ENCODE measurements at places on chromosomes 12 and 14. TPM values are rescaled to one million over a fixed set of nuclear protein-coding genes. Genes with fewer than 3 reads are reported as not detected.
A peak's percentile ranks its signal among the peaks of the same experiment; 100 is the strongest.

Gene KRT74
- 0.38 TPM for total RNA-seq

Gene PRH2
- 1.0 TPM for total RNA-seq

Gene CLEC14A
- not detected for total RNA-seq

DNA sequence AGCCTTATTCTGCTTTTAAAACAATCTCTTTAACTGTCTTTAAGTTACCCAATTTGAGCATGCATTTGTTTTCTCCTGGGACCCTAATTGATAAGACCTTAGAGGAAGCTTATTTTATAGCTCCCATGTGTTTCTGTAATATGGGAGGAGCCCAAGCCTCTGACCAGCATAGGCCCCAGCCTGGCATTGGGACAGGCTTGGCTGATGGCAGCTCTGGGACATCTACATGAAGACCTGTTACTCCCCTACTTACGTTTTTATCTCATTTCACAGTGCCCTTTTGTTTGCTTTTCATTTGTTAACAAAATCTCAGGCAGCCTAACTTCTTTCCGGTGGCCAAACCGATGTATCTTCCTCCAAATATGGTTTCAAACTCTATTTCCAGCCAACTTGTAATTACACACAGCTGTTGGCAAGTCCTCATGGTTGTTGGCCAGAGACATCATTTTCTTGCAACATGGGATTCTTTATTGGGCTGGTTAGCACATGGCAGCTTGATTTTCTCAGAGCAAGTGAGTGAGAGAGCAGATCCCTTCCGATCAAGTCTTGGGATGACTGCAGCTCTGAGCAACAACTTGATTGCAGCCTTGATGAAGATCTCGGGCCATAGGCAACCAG lies 1117.5 kb downstream of the AACS start:
- H3K27me3 ChIP-seq: no peaks in the 10 kb centered on the region
- no peak overlapping the region for H3K4me3 ChIP-seq
- H3K36me3 ChIP-seq: no peaks in the 10 kb centered on the region

GRCh38 chr14:24297190-24297964 lies 2.2 kb downstream of the DHRS1 start:
- no peaks in the 10 kb centered on the region for H3K27me3 ChIP-seq
- no peak for DNase-seq
- no peak overlapping the region for H3K4me3 ChIP-seq
- H3K4me1 ChIP-seq: peaks cover 25% of the 10 kb centered on the region
- peak overlapping the region; percentile 30 for H3K27ac ChIP-seq
- H3K36me3 ChIP-seq: peaks cover 31% of the 10 kb centered on the region

DNA sequence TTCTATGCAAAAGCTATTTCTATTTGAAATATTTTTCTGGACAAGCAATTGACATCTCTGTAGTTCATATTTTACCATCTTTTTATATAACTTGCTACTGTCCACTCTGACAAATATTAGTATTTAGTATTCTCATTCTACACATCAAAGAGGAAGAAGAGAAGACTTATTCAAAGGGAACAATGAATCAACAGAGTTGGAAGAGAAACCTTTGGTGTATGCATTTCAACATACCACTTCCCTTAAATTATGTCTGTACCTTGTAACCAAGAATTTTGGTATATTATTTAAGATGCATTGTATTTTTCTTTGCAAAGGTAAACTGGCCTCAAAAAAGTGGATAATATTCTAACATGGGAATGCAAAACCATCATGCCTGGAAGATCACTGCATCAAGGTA lies 72.1 kb upstream of the DUSP6 start:
- H3K36me3 ChIP-seq: peaks cover 17% of the 10 kb centered on the region
- H3K27me3 ChIP-seq: no peaks in the 10 kb centered on the region
- H3K4me3 ChIP-seq: no peak overlapping the region

DNA sequence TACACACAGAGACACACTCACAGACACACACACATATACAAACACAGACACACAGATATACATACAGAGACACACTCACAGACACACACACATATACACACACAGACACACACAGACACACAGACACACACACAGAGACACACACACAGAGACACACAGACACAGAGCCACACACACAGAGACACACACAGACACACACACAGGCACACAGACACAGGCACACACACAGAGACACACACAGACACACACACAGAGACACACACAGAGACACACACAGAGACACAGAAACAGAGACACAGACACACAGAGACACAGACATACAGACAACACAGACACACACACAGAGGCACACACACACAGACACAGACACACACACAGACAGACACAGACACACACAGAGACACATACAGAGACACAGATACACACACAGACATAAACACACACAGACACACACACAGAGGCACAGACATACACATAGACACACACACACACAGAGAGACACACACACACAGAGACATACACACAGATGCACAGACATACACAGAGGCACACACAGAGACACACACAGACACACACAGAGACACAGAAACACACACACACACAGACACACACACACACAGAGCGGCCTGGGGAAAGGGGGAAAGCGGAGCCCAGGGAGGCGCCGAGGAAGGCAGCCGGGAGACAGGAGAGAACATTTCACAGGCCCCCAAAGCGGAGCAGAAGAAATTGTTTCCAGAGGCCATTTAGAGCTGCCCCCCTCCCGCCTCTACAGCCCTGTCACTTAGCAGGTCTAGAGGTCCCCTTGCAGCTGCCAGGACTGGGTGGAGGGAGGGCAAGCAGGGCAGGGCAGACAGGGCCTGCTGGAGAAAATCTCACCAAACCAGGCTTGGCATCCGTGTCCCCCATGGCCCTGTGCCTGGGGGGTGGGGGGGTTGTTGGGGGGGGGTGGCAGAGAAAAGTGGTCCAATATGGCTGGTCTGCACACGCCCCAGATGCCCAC lies 38.9 kb downstream of the SERPINA3 start:
- no peak overlapping the region for H3K27ac ChIP-seq
- H3K4me3 ChIP-seq: no peak overlapping the region
- H3K27me3 ChIP-seq: no peaks in the 10 kb centered on the region
- no peaks in the 10 kb centered on the region for H3K36me3 ChIP-seq
- DNase-seq: no peak

DNA sequence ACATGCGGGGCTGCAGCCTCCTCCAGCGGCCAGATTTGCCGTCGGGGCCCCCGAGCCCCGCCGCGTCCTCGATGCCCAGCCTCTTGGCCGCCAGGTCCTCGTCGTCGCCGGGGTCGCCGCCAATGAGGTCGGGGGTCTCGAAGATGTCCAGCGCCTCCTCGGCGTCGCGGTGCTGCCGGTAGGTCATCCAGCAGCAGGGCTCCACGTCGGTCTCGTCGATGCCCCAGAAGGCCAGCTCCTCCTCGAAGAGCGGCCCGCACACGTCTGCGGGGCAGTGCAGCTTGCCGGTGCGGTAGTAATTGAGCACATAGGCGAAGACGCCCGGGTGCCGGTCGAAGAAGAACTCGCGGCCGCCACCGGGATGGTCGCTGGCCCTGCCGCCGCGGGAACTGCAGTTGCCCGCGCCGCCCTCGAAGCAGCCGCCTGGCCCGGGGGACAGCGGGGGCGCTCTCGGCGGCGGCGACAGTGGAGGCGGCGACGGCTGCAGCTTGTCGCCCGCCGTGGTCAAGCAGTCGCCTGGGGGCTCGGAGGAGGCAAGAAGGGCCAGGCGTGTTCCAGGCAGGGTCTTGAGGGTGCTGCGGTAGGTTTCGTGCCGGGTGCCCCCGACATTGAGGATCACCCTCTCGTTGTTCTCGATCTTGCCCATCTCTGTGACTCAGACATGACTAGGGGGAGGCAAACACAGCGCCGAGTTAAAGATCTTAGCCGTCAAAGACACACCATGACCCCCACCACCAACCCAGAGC lies 2.1 kb downstream of the KCNC2 start:
- H3K36me3 ChIP-seq: no peaks in the 10 kb centered on the region
- no peak for DNase-seq
- no peak overlapping the region for H3K27ac ChIP-seq
- peaks cover 23% of the 10 kb centered on the region for H3K27me3 ChIP-seq

DNA sequence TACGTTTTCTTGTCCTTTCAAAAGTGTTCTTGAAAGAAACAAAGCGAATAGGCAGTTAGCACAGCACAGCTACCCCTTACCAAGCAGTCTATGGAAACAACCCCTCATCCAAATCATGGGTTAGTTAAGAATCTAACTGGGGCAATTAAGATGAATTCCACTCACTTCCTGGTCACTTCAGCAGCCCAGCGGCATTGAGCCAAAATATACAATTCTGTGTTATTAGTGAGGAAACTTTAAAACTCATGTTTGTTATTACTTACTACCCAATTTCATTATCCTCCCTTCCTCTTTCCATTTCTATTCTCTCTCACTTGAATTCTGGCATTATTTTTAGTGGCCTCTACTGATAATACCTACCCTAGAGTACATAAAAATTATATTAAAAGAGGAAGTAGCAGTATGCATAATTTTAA lies 121.4 kb downstream of the PPHLN1 start:
- H3K4me1 ChIP-seq: no peaks in the 10 kb centered on the region
- H3K27ac ChIP-seq: no peak overlapping the region
- H3K27me3 ChIP-seq: no peaks in the 10 kb centered on the region
- DNase-seq: no peak
- H3K4me3 ChIP-seq: no peak overlapping the region

GRCh38 chr12:106455111-106455510 lies 97.6 kb downstream of the POLR3B start:
- no peak for DNase-seq
- H3K27ac ChIP-seq: no peak overlapping the region
- H3K4me3 ChIP-seq: no peak overlapping the region

DNA sequence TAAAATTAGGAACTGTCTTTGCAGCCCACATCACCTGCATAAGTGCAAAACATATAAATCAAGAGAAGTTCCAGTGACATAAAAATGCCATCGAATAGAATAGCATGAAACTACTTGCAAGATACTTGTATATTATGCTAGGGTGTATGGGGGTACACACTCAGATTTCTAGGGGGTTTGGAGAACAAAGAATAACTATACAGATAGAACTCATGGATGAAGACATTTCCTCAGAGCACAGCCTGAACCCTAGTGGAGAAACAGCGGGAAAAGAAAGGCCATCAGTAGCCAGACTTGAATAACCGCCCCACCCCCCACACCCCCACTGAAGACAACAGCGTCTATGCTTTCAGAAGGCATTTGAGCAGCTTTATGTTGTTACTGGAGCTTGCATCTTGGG lies 425.8 kb downstream of the NPAS3 start:
- no peaks in the 10 kb centered on the region for H3K36me3 ChIP-seq
- H3K4me1 ChIP-seq: no peaks in the 10 kb centered on the region
- H3K27ac ChIP-seq: no peak overlapping the region
- DNase-seq: no peak

DNA sequence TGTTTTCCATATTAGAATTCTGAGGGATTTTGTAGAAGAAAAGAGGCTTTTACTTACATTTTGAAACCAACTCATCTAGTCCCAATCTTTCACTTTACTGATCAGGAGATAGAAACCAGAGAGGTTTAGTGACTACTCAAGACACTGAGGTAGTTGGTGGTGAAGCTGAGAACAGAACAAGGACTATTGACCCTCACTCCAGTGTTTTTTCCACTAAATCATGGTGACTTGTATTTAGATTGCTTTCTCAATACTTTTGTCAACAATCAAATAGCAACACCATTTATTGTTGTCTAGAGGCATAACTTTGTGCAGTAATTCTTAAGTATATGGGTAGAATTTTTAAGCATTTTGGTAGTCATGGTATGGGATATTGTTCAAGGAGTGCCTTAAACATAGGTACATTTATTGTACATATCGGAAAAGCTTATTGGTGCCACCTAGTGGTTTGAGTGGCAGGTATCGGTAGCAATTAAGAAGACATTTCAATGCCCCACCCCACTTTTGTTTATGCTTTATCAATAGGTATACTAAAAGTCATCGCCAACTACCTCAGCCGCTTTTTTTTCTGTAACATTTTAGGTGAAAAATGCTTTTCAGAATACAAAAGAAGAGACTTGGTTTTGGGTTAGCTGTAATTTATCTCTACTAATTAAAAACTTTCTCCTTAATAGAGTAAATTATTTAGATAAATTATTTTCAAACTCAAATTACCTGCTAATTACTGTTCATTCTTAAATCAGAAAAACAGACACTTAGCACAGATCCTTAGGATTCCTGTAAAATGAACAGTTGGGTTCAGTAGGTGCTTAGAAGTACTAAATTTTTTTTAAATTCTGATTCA lies 47.3 kb upstream of the PAWR start:
- H3K4me1 ChIP-seq: no peaks in the 10 kb centered on the region
- peak; percentile 62 for DNase-seq

DNA sequence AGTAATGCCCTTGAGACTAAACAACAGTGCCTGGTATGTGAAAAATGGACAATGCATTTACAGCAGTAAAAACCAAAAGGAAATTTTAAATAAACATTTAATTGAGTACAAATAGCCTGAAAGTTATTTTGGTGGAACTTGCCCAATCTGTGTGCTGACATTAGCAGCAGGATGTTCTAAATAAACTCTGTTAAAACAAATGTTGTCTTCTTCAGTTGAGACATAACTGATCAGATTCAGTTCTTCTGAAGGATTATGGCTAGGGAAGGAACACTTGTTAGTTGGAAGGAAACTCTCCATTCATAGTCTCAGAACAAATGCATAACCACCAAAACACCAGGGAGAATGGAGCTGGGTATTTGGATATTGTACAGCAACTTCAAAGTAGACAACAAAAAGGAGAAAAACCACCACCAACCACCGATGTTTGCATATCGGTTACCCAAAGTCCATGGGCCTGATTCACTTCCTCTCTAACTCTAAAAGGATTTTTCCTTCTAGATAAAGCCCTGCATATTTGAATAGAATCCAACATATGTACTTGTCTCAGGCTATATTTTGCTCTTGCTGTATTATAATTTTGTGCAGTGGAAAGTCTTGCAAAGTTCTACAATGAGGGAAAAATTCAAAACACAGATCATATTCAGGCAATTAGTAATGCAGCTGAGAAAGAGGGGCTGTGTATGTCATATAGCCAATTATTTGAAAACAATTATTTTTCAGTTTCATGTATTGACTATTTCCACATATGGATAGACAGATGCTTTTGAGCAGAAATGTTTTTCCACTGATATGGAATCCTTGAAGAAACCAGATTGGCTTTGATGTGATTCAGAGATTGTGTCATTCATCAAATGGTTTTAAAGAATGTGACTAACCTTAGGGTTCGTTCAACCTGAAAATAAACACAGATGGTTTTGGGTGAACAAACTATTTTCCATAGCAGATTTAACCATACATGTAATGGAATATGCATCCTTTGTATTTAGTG lies 152.2 kb upstream of the BMP4 start:
- H3K4me1 ChIP-seq: no peaks in the 10 kb centered on the region
- no peaks in the 10 kb centered on the region for H3K36me3 ChIP-seq
- H3K27me3 ChIP-seq: no peaks in the 10 kb centered on the region
- H3K27ac ChIP-seq: no peak overlapping the region
